ENCODE measurements at places on chromosomes 2 and 18. TPM values are rescaled to one million over a fixed set of nuclear protein-coding genes. Genes with fewer than 3 reads are reported as not detected.

DNA sequence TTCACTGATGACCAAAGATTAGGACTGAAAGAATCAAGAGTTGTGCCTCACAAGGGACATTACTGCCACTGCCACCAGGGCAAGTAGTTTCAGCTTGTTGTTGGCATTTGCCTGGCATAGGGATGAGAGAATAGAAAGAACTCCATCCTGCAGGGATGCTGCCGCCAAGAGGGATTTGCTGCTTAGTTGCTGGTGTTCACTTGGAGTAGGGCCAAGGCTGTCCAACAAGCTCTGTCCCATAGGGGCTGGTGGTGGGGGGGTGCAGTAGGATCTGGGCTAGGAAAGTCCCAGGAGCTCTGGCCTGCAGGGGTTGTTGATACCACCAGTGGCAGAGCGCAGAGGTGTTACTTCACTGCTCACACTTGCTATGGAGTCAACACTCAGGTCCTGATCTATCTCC lies 84.9 kb upstream of the MGAT4A start:
- no peak for DNase-seq

GRCh38 chr18:64405161-64405560 lies 256.3 kb upstream of the LINC00305 start:
- no peak for DNase-seq

Gene CDH7
- not detected for polyA plus RNA-seq

DNA sequence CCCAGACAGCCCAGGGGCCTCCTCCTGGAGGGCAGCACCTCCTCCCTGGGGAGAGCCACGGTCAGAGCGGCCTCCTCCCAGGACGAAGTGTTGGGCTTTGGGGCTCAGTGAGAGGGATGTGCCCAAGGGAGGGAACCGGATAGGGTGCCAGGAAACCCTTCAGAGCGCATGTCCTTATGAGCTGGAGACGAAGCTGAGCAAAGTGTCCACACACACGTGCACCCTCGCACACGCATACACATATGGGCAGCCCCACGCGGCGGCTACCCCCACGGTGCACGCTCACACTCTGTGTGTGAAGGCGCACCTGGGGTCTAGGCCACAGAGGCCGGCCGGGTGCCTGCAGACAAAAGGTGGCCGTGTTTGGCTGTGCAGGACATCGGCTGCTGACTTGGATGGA lies 106.1 kb upstream of the HDAC4 start:
- DNase-seq: no peak

DNA sequence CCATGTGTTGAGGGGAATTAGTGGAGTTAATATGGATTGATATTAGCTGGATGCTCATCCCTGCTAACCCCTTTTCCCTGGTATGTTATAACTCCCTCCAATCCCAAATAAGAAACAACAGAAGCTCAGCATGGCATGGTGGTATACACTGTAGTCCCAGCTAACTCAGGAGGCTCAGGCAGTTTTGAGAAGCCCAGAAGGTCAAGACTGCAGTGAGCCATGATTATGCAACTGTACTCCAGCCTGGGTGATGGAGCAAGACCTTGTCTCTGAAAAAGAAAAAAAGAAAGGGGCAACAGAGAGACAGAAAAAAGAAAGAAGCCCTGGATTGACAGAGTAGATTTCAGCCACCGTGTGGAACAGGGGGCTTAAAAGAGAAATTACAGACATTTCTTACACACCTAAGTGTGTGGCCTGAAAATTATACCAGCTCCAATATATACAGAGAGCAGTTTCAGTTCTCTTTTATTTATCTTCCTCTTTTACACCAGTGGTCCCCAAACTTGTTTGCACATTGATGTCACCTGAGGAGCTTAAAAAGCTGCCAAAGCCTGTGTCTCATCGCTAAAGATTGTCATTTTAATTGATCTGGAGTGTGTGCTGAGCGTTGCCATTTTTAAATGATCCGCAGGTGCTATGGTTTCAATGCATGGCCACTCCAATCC lies 203.6 kb downstream of the UBE2E3 start:
- no peak for DNase-seq

Measured in CD8-positive, alpha-beta memory T cell (primary cell).